ENCODE measurements at places on chromosomes 6 and 20.
A peak's percentile ranks its signal among the peaks of the same experiment; 100 is the strongest.

- peak; percentile 42 for DNase-seq
These were observed 287.0 kb upstream of the PRND start for GRCh38 chr20:4434681-4435080.

DNA sequence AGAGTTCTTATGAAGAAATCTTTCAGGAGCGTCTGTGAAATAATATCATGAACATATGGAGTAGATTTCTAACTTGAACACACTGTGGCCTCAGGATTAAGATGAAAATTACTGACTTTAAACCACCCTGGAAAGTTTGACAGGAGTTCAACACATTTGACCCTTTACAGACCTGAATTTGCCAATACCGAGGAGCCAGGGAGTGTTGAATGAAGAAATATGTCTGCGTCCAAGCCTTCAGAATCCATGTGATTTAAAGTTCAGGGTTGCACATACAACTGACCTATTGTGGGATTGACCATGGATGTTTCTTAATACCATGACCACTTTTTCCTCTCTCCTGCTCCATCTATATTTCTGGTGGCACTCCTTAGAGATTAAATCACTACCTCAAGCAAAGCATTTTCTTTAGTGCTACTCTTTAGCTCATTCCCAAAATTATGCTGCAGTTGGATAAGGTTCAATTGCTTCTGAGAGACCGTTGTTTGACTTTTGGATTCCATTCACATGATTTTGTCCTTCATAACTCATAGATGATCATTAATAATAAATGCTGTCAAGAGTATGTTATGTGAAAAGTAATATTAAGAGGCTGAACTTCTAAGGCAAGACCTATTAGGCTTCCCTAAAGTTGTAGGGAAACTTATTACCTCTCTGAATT lies 57.4 kb downstream of the PRL start:
- DNase-seq, result no peak

DNA sequence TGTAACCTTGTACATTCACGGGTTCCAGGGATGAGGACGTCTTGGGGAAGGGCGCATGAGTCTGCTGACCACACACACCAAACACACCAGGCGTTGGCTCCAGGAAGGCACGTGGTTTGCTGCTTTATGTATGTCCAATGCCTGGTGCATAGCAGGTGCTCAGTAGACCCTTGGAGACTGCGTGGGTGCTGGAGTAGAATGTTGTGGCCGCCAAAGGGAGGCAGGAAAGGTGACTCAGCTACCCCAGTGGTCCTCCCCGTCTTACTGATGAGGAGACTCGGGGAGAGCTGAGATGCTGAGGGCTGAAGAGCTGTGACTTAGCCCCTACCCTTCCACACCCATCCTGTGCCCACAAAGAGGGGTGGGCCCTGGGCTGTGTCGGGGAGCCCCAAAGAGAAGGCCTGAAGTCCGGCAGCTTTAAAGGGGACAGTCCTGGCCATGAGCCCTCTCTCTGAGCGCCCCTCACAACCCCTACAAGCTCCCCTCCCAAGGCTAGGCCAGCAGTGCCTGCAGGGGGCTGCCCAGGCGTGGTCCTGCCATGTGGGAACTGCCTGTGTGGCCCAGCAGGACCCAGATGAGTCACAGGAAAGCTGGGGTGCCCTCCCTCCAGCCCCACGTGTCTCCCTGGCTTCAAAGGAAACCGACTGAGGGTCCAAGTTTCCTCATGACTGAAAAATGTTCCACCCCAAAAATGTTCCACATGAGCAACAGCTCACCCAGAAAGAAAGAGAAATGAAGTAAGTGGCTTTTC lies 28.0 kb upstream of the PTGIS start:
- peak; percentile 81 for DNase-seq

GRCh38 chr6:13453771-13454251 lies 33.6 kb downstream of the GFOD1 start:
- peak; percentile 70 for DNase-seq

DNA sequence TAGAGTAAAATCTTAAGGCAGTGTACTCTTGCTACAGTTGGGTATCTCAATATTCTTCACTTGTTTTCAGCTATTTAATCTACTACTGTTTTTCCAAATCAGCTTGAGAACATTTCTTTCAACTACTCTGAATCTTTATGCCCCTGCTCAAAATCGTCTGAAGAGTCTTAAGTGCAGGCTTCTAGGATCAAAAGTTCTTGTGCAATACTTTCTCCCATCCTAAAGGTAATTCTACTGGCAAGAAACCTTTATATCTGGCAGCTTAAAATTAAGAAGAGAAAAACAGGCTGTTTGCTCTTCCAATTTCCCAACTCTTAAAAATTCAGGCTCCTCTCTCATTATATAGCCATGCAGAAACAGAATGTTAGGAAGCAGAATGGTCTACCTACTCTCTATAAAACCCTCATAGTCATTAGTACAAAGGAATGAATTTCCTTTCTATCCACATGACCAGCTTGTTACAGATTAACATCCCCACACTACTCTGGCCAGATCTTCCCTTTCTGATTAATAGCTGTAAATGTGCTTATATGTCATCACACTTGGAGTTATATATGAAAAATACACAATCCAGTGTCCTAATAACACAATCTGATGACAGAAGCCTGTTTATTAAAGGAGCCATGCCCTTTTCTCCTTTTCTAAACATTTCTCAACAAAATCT lies 122.2 kb upstream of the FAM184A start:
- DNase-seq, result no peak

- no peak for DNase-seq
These were observed 263.6 kb downstream of the CD83 start for GRCh38 chr6:14380901-14381828.

DNA sequence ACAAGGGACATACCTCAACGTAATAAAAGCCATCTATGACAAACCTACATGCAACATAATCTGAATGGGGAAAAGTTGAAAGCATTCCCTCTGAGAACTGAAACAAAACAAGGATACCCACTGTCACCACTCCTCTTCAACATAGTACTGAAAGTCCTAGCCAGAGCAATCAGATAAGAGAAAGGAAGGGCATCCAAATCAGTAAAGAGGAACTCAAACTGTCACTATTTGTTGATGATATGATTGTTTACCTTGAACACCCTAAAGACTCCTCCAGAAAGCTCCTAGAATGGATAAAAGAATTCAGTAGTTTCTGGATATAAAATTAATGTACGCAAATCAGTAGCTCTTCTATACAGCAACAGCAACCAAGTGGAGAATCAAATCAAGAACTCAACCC lies 39.4 kb downstream of the ZNF311 start:
- DNase-seq, result no peak

DNA sequence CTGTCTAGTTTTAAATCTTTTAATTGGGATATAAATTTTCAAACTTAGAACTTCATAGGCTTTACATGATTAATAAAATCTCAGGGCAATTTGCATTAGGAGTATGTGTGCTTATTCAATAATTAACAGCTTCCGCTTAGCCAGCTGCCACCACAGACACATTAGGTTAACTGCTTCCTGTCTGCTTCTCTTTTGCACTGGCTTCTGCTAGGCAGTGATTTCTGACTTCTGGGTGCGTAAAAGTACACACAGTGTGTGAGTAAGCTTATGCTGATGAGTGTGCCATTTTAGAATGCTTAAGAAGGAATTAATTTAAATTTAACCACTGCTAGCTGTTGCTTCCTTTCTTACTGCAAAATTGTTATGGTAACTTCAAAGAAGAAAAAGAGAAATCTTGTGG lies 73.9 kb downstream of the F13A1 start:
- DNase-seq, result no peak

DNA sequence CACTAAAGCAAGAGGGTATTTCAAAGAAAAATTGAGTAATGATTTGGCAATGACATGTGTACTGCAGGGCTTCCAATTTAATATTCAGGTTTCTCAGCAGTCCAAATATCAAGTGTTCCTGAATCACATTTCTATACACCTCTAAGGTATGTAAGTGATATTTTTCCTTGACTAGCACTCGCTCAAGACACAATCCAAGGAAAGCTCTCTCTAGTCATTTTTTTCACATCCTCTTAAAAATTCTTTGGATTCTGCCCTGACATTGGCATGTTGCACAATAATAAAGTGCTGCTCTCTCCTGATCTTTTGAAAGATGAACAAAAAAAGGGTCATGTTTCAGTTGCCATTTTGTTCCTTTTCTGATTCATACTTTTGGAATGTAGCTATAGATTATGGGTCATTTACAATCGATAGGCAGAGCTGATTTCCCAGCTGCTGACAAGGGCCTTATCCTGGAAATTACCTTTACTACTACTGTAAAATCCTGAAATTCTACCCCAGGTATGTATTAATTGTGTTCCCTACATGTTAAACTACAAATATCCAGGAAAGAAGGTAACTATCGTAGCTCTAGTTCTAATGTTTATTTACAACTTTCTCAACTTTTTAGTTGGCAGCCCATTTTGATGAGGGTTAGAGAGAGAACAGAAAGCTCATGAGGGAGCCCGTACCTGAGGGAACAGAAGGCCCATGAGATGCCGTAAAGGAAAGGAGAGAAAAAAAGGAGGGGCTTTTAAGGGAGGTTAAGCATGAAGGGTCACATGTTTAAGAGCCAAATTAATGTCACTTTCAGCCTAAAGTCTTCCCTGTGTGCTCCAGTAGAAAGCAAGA lies 22.2 kb upstream of the ADGRG6 start:
- peak; percentile 76 for DNase-seq

- DNase-seq, result no peak
These were observed 635.3 kb upstream of the FLRT3 start for GRCh38 chr20:14972690-14973089.

GRCh38 chr6:126063512-126064146 lies 77.3 kb downstream of the TRMT11 start:
- peak; percentile 23 for DNase-seq

- peak; percentile 62 for DNase-seq
These were observed 43.8 kb upstream of the DYNLRB1 start for GRCh38 chr20:34472246-34472925.

DNA sequence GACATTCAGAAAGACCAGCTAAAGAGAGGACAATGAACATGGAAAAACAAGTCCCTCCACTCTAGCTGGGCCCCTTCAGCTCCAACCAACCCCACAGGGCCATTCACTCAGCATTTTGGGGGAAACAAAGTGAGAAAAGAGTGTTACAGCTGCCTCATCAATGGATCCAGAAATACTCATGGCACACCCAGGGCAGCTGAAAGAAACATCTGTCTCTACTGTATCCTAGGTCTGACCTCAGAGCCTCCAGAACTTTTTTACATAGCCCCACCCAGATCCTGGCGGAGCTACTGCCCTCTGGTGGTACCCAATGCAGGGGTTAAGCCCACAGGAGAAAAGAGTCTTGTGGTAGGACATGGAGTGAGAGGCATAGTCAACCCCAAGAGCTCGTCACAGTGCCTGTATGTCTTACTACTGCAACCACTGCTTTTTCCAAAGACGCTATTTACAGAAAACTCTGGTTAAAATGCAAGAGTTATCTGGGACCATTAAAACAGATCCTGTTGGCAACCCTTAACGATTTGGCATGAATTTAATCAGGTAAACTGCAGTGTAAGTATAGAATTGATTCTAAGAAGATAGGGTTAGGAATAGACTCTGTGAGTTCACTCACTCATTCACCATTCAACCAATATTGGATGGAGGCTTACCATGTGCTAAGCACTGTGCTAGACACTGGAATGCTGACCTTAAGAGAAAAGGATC lies 37.4 kb upstream of the FAM83C start:
- DNase-seq, result peak; percentile 67

DNA sequence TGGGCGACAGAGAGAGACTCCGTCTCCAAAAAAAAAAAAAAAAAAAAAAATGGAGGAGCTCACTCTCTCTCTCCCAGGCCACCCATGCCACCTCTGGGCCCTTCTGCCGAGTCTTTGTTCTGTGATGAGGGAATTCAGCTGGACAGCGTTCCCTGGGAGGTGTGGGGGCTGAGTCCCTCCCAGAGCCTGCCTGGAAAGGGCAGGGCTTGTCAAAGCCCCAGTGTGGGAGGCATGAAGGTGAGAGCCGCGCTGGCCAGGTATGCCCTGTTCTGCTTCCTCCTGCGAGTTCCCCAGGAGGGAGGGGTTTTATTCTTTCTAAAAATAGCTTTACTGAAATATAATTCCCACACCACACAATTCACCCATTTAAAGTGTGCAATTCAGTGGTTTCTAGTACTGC lies 69.6 kb downstream of the TMEM242 start:
- DNase-seq, result no peak

GRCh38 chr6:4057036-4057435 lies 21.9 kb downstream of the FAM217A start:
- DNase-seq, result no peak

DNA sequence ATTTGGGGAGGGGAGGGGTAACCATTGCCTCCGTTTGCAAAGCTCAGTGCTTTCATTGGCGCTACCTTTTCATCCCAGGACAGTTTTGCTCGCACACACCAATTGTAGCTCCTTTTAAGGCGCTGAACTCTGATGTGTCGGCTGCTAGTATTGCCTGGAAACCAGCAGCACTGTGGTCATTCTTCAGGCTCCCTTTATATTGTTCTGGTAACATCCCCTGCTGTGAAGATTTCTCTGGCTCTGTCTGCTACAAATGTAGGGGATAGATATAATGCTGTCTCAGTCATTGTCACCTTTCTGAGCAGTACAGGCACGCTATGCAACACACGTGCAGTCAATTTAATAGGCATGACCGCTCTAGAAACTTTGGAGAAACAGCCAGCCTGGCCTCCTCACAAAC lies 172.9 kb upstream of the SASH1 start:
- no peak for DNase-seq

- DNase-seq, result peak; percentile 1
These were observed 84.7 kb upstream of the MC3R start for GRCh38 chr20:56163806-56164205.

DNA sequence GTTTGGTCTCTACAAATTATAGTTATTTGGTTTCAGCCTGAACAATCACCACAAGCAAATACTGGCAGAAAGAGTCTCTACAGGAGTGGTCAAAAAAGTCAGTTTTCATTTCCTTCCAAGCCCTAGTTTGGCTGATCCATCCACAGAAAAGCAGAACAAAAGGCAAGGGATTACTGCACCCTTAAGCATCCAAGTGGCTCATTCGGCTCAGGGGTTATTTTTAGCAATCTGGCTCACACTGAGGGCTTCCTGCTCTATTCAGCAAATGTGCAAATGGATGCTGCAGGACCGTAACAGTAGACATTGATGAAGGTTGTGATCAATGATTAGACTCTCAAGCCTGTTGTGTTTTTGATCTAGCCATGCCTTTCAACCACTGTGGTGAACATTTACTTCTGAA lies 62.2 kb upstream of the FABP7 start:
- peak; percentile 15 for DNase-seq

DNA sequence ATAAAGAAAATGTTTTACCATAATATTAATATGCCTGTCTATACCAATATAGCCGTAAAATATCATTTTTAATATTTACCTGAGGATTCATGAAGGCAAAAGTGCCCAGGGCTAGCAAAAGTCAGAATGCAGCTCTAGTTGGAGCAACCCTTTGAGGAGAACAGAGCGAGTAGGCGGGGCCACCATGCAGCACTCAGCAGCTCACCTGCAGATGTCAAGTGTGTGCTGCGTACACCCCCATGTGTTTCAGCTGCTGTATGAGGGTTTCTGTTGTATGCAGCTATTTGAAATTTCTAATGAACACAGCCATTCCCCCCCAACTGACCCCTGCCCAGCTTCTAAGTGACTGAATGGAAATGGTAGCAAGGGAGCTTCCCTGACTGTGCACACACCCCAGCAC lies 508.0 kb downstream of the QKI start:
- no peak for DNase-seq
